Activated CD8-positive, alpha-beta T cell treated with anti-CD3 and anti-CD28 coated beads for 36 hours (primary cell): ENCODE measurements at places on chromosomes 4 and X. TPM values are rescaled to one million over a fixed set of nuclear protein-coding genes. Genes with fewer than 3 reads are reported as not detected.

GRCh38 chr4:21790438-21791029 is 158.0 kb downstream of the KCNIP4 start:
- DNase-seq, result no peak
- H3K27ac ChIP-seq, result no peak overlapping the region
- no peaks in the 10 kb centered on the region for H3K36me3 ChIP-seq
- H3K27me3 ChIP-seq, result no peaks in the 10 kb centered on the region
- no peak overlapping the region for H3K4me3 ChIP-seq
- H3K4me1 ChIP-seq, result peaks cover 2% of the 10 kb centered on the region

DNA sequence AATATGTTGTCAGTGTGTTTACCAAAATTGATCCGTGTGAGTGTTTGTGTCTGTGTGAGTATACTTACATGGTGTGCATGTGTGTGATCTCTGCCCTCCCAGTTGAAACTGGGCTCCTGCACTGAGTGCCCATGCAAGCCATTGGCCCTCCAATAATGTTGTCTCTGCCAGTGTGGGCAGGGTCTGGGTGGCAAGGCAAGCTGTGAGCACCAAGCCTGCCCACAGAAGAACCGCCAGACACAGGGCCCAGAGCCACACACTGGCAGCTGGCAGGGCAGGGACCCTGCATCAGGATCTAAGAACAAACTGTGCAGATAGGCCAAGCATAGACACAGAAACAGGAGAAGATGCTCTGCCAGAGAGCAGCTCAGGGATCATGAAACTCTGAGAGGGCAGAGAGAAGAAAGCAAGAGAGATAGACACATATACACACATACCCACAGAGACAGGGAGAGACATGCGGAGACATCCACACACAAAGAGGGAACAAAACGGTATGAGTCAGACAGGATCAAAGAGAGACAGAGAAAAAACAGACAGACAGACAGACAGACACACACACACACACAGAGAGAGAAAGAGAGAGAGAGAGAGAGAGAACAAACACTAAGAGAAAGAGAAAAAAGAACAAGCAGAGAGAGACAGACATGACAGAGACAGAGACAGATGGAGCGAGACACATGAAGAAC is 555.0 kb downstream of the MID1IP1 start:
- H3K27ac ChIP-seq, result peak overlapping the region; percentile 13
- H3K27me3 ChIP-seq, result no peaks in the 10 kb centered on the region
- DNase-seq, result no peak

LRAT gene
- total RNA-seq, result not detected

- H3K4me1 ChIP-seq, result no peaks in the 10 kb centered on the region
- H3K27me3 ChIP-seq, result no peaks in the 10 kb centered on the region
- H3K27ac ChIP-seq, result no peak overlapping the region
Measured at GRCh38 chrX:153864101-153864500, 21.9 kb downstream of the L1CAM start.

DNA sequence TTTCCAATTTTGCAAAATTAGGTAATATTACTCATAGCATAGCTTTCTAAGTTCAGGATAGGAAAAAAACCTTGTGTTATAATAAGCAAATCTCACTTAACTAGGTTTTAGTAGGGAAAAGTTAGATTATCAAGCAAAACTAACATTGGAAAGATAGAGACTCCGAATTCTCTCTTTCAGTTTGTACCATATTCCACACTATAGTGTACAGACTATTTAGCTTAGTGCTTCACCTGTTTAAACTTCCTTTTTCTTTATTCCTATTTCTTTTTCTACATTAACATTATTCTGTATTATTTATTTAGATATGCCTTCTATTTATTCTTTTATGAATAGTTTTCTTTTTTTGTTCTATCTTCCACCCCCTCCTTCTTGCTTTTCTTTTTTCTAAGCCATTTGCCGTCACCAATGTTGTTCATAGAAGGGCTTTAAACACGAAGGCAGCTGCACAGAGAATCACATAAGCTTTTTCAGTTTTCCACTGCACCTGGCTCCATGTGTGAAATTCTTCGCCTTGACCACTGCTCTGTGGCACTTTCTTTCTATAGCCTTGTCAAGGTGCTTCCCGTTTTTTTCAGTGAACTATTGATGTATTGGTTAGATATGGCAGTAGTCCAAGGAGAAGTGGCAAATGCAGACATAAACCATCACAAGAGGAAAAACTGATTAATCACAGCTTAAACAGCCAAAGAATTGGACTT is 8.5 kb downstream of the PCDH10 start:
- peaks cover 3% of the 10 kb centered on the region for H3K4me1 ChIP-seq
- H3K36me3 ChIP-seq, result no peaks in the 10 kb centered on the region
- H3K4me3 ChIP-seq, result no peak overlapping the region
- no peak for DNase-seq
- no peak overlapping the region for H3K27ac ChIP-seq

UGT2A1 gene
- not detected for total RNA-seq

NAP1L3 gene
- total RNA-seq, result 1.6 TPM

SPARCL1 gene
- total RNA-seq, result not detected

GRCh38 chr4:7873881-7874280 is 65.8 kb downstream of the AFAP1 start:
- peaks cover 28% of the 10 kb centered on the region for H3K4me1 ChIP-seq
- DNase-seq, result no peak
- peaks cover 5% of the 10 kb centered on the region for H3K36me3 ChIP-seq
- no peaks in the 10 kb centered on the region for H3K27me3 ChIP-seq

GPM6B gene
- not detected for total RNA-seq

GRCh38 chr4:112897543-112897942 is 151.9 kb upstream of the ANK2 start:
- H3K27ac ChIP-seq, result no peak overlapping the region
- no peak for DNase-seq
- no peak overlapping the region for H3K4me3 ChIP-seq
- no peaks in the 10 kb centered on the region for H3K36me3 ChIP-seq

CLCN4 gene
- total RNA-seq, result not detected

GRCh38 chrX:86981326-86981879 is 536.2 kb upstream of the KLHL4 start:
- no peaks in the 10 kb centered on the region for H3K4me1 ChIP-seq
- no peak for DNase-seq
- H3K4me3 ChIP-seq, result no peak overlapping the region
- H3K36me3 ChIP-seq, result no peaks in the 10 kb centered on the region
- H3K27me3 ChIP-seq, result no peaks in the 10 kb centered on the region

DNA sequence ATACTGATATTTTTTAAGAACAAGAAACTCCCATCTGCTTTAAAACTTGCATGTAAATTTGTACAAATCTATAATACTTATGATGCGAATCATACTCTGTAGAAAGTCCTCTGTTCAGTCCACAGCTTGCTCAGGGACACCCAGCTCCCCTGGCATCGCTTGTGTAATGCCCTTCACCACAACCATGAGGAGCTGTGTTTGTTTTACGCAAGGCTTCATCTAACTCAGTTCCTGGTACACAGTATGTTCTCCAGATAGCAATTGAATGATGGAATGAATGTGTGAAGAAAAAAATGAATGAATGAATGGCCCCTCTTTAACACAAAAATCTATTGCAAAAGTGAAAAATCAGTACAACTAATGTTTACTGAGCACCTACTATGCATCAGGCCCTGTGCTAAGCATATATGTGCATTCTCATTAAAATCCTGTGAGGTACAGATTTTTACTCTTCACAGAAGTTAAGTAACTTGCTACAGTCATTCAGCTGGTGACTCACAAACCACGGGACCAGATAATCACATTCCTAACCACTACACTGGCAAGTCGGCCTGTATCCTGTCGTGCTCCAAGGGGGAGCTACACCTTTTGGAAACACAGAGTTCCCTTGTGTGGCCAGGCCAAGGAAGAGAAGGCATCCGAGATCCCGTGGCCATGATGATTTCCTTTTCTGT is 58.7 kb upstream of the KDR start:
- H3K27me3 ChIP-seq, result peaks cover 9% of the 10 kb centered on the region
- DNase-seq, result no peak
- no peak overlapping the region for H3K4me3 ChIP-seq
- peaks cover 6% of the 10 kb centered on the region for H3K4me1 ChIP-seq
- no peaks in the 10 kb centered on the region for H3K36me3 ChIP-seq
- no peak overlapping the region for H3K27ac ChIP-seq
